ENCODE measurements at places on chromosomes 7 and 10. TPM values are rescaled to one million over a fixed set of nuclear protein-coding genes. Genes with fewer than 3 reads are reported as not detected.

GRCh38 chr7:108415821-108416536 lies 40.3 kb downstream of the NRCAM start:
- no peak for DNase-seq

DNA sequence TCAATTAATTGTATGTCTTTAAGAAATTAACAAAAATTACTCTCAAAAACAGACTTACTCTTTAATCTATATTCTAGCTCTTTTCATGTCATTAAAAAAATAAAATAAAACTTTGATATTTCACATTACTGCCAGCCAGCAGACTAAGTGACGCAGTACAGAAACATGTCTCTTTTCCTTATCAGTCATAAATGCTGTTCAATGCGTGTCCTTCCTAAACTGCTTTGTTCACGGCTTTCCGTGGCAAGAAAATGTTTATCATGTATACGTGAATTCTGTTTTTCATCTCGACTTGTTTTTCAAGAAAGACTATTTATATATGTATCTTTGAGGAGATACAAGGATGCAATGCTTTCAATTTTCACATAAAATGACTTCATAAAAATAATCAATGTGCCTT lies 182.4 kb downstream of the DOCK4 start:
- no peak for DNase-seq

DNA sequence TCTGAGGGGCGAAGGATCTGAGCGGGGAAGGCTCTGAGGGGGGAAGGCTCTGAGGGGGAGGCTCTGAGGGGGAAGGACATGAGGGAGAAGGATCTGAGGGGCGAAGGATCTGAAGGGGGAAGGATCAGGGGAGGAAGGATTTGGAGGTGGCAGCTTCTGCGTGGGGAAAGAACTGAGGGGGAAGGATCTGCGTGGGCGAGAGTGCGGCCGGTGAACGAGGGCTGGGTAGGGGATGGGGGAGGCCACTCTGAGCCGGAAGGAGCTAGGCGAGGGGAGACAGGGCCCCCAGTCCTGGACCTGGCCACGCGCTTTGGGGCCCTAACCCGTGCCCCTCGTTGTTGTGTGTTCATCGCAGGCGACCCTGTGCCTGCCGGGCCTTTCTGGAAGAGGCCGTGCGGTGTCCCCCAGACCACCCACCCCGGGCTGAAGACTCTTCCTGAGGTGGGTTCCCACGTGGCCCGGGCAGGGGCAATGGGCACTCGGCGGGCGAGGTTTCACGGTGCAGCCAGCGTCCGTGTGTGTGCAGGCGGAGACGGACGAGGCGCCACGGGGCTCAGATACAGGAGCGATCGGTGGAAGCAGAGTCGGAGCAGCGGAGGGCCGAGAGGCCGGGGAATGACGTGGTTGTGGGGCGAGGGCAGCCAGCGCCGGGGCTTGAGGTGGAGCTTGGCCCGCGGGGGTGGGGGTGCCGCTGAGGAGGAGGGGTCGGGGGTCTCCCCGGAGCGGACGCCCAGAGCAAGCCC lies 2.0 kb downstream of the CALY start:
- DNase-seq = no peak

- no peak for DNase-seq
These were observed 18.8 kb upstream of the TBC1D12 start for GRCh38 chr10:94383530-94383929.

DNA sequence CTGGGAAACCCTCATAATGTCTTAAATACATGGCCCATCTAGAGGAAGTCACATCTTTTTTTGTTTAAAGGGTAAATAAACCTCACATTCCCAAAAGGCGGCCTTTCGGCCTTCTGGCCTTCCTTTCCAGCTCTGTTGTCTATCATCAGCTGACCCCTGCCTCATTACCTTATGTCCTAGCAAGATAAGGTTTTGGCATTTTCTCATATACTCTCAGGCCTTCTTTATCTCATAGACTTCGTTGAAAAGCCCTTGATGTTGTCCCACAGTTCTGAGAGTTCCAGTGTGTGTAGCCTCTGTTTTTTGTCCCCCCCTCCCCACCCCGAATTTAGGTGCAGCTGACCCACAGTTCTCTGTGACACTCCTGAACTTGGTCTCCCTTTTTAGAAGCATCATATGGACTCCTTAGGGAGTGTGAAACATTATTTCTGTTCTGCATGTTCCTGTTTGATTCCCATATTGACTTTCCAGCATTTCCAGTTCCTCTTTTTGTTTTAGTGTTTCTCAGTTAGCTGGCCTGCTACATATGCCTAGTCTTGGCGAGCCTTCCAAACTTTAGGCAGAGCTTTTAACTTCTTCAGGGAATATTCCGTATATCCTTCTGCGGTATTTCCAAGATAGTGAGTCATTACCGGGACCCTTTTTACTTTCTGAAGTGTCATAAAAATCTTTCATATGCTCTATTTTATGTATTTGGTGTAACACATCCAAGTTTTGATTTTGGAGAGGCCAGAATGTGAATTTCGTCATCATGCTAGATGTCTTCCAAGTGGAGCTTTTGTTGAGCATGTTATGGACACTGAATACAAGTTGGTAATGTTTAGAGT lies 138.5 kb downstream of the LRRC4 start:
- no peak for DNase-seq

Gene HABP2
- total RNA-seq = 0.13 TPM
